Activated CD4-positive, CD25-positive, alpha-beta regulatory T cell treated with anti-CD3 and anti-CD28 coated beads, Interleukin-2, amount 50 U/mL, for 16 hours (primary cell): ENCODE measurements at places on chromosomes 7 and 10.
A peak's percentile ranks its signal among the peaks of the same experiment; 100 is the strongest.

DNA sequence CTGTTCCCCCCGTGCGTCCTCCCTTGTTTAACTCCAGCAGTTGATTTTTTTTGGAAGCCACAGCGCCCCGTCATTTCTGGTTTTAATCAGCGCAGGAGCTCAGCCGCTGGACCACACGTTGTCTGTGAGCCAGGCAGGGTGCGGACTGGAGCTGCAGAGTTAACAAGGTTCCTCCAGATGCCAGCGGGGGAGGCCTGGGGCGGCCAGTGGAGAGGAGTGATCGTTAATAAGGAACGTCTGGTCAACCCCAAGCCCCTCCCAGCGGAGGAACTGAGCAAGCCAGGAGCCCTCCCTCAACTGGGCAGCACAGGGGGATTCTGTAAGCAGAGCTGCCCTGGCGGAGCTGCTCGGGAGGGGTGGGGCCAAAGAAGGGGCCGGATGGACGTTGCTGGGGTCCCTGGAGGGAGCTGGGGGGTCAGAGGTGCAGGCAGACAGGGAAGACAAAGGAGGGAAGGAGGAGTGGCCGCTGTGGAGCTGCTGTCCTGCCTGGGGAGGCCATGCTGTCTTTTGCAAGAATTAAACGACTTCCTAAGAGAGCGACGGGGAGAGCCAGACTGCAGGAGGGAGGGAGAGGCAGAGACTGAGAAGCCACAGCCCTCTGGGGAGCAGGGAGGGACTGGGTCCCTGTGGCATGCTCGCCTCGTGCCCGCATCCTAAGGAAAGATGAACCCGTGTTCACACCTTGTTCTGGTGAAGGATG lies 537.1 kb upstream of the FOXK1 start:
- DNase-seq = no peak

- no peak for DNase-seq
These were observed 187.8 kb downstream of the PARD3 start for GRCh38 chr10:34627331-34627730.

- DNase-seq = no peak
These were observed 115.5 kb upstream of the DKK1 start for GRCh38 chr10:52198540-52198939.

DNA sequence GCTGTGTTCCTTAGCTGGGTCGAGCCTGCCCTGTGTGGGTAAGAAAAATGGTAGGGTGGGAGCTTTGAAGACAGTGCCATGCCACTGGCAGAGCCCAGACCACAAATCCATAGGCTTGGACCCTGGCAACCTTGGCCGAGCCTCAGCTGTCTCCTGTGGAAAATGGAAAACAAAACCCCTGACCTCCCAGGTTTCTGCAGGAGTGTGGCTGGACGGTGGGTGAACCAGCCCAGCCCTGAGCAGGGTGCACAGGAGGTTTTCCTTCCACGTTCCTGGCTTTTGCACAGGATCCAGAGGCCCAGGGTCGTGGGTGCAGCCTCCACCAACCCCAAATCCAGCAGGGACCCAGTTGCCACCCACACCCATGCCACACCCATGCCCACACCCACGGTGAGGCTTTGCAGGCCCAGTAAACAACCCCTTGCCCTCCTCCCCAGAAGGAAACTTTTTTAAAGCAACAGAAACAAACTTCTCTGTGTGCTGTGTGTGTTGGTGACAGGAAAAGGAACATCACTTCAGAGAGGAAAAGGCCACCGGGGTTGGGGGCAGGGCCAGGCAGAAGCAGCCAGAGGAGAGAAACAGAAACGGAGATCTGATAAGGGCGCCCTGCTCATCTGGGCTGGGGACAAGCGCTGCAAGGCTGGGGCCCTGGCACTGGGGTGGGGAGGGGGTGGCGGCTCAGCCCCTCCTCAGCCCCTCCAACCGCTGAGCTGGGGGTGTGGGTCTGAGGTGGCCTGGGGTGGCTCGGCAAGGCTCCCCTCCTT lies 20.7 kb upstream of the ZMIZ1 start:
- DNase-seq = no peak

DNA sequence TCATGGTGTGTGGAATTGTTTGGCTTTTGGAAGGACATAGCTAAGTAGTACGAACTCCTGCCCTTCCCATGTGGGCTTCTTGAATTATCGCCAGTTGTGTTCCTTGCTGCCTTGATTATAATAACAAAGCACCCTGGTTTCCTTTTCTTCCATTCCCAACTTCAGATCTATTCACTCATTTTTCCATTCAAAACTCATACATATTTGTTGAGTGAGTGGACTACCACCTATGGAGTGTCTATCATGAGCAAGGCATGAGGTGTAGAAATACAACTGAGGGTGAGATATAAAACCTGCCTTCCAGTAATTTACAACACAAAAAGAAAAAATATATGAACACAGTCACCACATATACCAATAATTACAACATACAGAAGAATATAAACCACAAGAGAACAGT lies 4.9 kb upstream of the COL17A1 start:
- DNase-seq = no peak

DNA sequence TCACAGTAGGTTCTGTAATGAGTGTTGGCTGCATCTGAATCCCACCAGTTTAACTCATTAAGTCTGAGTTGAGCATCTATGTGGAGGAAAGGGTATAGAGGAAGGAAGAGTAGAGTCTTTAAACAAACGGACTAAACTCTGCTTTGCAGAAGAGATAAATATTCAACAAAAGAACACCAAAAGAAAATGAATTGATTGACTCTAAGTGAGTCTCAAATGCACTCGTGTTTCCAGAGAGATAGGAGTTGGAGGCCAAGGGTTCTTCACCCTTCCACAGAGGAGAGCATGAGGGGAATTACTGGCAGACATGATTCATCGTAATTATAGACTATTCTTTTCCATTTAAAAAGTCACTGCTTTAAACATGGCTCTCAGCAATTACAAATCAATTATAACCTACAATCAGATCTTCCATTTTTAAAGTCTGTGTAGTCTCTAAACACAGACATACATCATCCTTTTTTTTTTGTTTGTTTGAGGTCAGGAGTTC lies 56.3 kb downstream of the PLPP4 start:
- no peak for DNase-seq

GRCh38 chr7:96320442-96320841 lies 1.5 kb downstream of the SLC25A13 start:
- DNase-seq = no peak

- DNase-seq = no peak
These were observed 30.0 kb downstream of the DGKI start for GRCh38 chr7:137816696-137817320.

- peak; percentile 93 for DNase-seq
These were observed at the start of gene TASOR2 for GRCh38 chr10:5684318-5684970. Gene TASOR2 (plus strand): TSS chr10:5684838. CDS start chr10:5720643, 35,805 bp downstream.

- no peak for DNase-seq
These were observed 172.1 kb downstream of the DIP2C start for GRCh38 chr10:517241-517830.

- no peak for DNase-seq
These were observed 33.7 kb downstream of the FZD1 start for GRCh38 chr7:91297939-91298338.

DNA sequence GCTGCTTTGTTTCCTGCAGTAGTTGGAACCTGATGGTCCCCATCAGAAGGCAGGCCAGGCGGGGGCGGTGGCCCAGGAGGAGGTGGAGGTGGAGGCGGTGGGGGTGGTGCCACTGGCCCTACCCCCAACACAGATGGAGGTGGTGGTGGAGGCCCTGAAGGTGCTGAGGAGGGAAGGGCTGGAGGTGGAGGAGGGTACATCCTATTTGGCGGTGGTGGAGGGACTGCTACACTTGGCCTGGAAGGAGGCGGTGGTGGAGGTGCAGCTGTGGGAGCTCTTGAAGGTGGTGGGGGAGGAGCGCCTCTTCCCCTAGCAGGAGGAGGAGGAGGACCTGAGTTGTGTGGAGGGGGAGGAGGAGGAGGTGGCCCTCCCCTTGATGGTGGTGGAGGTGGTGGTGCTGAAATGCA lies 36.8 kb downstream of the LMOD2 start:
- DNase-seq = no peak

DNA sequence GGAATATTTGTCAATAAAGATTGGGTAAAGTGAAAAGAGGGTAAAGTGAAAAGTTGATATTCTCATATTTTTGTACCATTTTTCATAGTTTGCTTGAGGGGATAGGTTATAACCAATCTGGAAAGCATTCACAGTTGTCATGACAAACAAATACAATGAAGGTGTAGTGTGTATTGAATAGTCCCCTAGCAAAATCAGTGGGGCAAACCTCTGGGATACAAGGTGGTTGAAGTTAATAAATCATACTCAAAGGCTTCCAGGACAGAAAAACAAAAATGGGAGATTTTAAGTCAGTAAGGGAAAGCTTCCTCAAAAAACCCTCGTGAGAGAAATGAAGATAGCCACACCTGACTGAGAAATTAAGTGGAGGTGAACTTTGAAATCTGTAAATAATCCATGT lies 39.4 kb downstream of the PHTF2 start:
- no peak for DNase-seq

DNA sequence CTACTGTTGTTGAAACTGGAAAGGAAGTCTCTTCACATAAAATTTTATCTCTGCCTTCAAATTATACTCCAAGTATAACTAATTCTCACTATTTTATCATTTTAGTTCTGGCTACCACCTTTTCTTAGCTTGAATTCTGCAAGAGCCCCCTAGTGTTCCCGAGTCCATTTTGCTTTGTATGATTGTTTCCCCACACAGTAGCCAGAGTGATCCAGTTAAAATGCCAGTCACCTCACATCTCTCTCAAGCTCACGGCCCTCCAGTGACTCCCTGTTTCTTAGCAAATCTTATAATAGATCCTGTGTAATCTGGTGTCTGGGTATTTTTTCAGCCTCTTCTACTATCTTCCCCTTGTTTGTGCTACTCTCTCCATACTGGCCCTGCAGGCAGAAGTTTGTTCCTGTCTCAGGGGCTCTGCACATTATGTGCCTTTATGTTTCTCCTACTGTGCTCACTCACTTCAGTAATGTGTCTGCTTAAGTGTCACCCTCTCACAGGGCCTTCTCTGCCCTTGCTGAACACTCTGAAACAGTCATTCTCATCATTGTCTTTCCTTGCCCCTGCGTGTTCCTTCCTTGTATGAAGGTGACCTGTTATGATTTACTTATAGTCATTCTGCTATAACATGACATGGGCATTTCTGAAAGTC lies 8.9 kb downstream of the WAC start:
- no peak for DNase-seq

DNA sequence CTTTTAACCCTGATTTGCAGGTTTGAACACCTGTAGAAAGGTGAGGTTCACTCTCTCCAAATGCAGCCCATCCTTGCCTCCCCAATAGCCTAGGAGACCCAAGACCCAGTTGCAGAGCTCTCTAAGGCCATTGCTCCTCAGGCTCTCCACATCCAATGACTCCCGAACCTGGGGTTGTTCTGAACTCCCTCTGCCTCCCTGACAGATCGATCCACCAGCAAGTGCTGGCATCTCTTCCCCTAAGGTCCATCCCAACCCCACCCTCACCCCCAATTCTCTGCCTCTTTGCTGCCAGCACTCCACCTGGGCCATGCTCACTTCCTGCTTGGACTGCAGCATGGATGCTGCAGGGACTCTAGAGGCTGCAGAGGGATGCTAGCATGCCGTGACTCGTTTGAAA lies 19.3 kb upstream of the FAM170B start:
- DNase-seq = no peak

DNA sequence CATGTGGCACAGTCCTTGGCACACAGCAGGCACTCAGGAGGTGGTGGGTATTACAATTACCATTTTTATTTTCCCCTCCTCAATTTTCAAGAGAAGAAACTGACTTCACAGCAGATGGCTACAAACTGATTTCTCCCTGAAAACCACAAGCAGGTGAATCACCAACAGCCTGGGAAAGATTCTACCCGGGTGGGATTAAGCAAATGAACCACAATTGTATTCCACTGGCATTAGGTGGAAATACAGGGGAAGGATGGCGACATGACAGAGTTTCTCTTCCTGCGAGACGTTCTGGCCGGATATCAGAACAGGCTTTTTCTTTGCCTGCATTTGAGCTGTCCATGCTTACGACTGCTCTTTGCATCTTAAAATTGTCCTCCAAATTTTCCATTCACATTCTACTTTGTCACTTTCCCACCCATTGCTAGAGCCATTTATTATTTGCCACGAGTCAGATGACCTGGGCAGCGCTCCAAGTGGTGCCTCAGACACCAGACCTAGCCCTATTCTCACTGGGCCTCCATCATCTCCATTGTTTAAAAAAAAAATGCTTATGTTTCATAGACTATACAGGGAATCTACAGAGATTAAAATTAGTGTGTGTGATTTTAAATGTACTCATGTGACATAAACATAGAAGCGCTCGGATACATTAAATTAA lies 4.6 kb downstream of the DENND11 start:
- no peak for DNase-seq

GRCh38 chr7:1410992-1411391 lies 48.3 kb downstream of the MICALL2 start:
- no peak for DNase-seq

GRCh38 chr7:93031795-93032194 lies 86.0 kb downstream of the SAMD9 start:
- DNase-seq = no peak

DNA sequence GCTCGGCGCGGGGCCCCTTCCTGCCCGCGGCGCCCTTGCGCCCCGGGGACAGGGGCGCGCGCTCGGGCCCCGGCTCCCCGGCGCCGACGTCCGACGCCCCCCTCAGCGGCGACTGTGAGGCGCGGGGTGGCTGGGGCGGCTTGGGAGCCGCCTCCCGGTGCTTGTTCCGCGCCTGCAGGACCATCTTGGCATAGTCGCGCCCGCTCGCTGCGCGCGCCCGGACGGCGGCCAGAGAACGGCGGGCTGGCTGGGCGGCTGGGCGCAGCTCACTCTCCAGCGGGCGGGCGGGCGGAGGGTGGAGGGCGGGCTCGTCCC lies at the start of gene DPY19L1:
Gene DPY19L1, minus strand, starts transcription at position 275 of the 315 bp plus-strand sequence. Its CDS starts 91 bp downstream, at position 184.
- DNase-seq = no peak

GRCh38 chr7:73433924-73434700 lies 534 bp downstream of the FZD9 start:
- no peak for DNase-seq

- DNase-seq = no peak
These were observed 170.8 kb upstream of the CDCA7L start for GRCh38 chr7:22116451-22117030.

DNA sequence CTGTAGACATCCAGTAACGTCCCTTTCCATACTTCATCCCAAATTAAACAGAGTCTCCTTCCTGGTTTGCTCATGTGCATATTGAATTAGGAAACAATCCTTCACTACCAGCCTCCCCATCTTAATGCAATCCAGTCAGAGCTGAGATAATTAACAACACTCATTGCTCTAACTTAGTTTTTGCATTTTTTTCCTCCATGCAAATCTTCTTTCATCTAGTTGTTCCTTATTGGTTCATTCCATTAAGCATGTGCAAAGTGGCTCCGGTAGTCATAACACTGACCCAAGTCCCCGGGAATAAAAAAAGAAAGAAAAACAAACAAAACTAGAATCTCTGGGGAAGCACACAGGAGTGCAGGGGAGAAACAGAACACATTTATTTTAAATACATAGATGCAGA lies 1176.1 kb downstream of the GATA3 start:
- DNase-seq = no peak

DNA sequence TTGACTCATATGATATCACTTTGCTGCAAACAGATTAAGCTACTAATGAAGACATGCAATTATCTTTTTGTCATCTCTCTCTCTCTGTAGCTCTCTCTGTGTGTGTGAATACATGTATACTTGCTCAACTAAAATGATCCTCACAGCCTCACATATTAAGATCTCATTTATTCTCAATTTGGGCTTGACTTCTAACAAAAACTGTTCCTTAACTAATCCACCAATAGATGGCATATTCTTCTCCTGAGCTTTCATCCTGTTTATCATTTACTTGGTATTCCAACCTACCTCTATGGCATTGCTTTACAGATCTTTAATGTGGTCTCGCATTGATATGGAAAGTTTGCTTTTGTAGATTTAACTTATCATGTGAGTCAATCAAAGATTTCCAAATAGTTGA lies 540.4 kb downstream of the CNTNAP2 start:
- DNase-seq = no peak
